Stimulated activated CD8-positive, alpha-beta memory T cell treated with anti-CD3 and anti-CD28 coated beads, Interleukin-2, amount 100 ng/mL, for 1 hour (primary cell): ENCODE measurements at places on chromosomes 11 and 22.

GRCh38 chr11:62507125-62507422, 39.5 kb downstream of the AHNAK start:
- no peak for DNase-seq

DNA sequence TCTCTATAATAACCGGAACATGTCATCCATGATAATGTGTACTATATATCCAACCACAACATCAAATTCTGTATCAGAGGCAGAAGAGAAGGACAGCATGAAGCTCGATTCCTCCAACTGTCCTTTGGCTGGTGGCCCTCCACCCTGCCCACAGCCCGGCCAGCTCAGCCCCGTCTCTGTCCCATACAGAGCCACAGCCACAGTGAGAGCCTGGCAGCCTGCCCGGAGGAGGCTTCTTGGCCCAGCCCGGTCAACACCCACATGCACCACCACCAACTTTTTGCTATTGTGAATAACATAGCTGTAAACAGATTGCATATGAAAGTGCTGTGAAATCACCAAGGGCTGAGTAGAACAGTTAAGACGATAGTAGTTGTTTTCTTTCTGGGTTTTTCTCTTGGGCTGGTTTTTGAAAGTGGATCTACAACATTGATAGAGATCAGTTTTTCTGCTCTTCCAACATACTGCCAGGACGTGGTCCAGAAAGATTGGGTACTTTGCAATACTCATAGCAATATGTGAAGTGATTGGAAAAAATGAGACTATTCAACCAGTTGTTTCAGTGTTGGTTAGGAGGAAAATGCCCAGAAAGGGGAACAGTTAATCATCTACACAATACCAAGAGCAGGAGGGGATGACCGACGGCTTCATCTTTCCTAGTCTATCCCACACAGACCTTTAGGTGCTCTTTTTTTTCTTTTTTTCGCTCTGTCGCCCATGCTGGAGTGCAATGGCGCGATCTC, 6.9 kb upstream of the TUBA8 start:
- no peak for DNase-seq

DNA sequence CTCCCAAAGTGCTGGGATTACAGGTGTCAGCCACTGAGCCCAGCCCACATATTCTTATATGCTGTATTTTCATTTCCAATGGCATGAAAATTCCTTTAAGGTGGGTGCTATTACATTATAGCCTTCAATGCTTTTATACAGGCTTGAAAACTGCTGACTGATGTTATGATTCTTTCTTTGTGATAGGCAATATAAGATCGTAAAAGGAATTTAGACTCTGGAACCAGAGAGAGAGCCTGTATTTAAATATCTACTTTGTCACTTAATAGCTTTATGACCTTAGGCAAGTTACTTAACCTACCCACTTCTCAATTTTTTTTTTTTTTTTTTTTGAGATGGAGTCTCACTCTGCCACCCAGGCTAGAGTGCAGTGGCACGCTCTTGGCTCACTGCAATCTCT, 26.2 kb downstream of the AGBL2 start:
- DNase-seq, result no peak

DNA sequence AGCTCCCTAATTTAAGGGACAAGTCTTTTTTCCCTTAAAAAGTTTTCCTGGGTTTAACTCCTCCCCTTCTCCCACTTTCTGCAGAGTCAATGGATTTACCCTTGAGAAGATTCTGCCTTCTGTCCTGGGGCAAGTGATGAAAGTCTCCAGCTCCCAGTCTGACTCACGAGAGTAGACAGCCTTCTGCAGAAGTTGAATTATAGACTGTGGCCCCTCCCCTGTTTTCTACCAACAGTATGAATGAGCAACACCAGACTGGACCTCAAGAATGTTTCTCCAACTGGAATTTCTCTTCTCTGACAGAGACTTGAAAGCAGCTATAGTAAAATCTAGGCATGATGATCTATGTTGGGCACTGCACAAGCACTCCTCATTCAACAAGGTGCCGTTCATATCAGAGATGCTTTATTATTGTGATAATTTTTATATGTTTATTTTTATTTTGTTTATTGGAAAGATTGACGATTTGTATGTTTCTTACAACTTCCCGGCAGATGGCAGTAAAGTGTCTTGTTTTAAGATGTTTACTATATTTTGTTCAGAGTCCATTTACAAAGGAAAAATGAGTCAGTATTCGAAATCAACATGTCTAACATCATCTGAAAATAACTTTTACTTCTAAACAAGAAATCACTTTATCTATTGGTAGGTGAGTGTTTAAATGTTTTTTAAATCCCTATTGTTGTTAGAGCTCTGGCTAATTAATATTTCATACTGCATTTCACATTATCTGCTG, 56.6 kb downstream of the LMO2 start:
- DNase-seq, result no peak

DNA sequence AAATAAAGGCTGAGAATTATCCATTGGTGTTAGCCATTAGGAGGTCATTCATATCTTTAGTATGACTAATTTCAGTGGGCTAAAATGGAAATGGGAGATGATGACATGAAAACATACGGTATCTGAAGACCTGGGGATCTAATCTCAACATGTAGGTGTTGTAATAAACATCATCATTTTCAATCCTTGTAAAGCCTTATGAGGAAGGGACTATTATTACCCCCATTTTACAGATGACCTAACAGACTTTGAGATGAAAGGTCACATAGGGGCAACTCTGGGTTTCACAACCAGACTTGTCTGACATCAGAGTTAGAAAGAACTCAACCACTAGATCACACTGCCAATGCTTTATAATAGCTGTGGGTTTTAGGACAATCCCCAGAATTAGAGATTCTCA, 34.8 kb upstream of the TMEM135 start:
- DNase-seq, result no peak

DNA sequence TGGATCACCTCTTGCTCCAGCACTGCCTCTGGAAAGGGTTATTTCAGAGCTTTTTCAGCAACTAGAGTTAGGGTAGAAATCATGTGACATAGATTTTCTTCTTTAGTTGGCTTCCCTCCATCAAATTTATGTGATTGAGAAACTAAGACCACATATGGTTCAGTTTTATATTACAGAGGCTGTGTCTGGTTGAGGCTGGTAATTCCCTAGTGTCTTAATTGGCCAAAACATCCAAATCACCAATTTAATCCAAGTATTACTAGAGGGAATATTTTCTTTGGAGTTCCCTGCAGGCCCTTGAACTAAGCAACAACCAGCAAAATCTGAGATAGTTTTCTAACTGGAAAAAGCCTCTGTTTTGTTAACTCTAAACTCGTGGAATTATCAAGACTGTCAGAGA, 136.3 kb downstream of the ARHGAP42 start:
- DNase-seq, result no peak

- DNase-seq, result no peak
Observed at GRCh38 chr11:72970557-72971118, 156.4 kb downstream of the ATG16L2 start.

- no peak for DNase-seq
Observed at GRCh38 chr22:44728761-44729324, 23.5 kb upstream of the ARHGAP8 start.

- no peak for DNase-seq
Observed at GRCh38 chr11:46200537-46201281, 76.8 kb upstream of the CREB3L1 start.

GRCh38 chr22:28594797-28595462, 84.7 kb downstream of the TTC28 start:
- DNase-seq, result no peak

GRCh38 chr11:29343465-29344333, 673.1 kb downstream of the KCNA4 start:
- DNase-seq, result no peak

- no peak for DNase-seq
Observed at GRCh38 chr11:115170133-115170815, 333.9 kb downstream of the CADM1 start.

- no peak for DNase-seq
Observed at GRCh38 chr11:92826136-92826535, 143.3 kb upstream of the MTNR1B start.
